ENCODE measurements at places on chromosomes 6 and 20.
A peak's percentile ranks its signal among the peaks of the same experiment; 100 is the strongest.

GRCh38 chr6:10141746-10142443, 273.0 kb downstream of the TFAP2A start:
- no peak for DNase-seq

GRCh38 chr6:11606332-11606731, 68.8 kb downstream of the TMEM170B start:
- DNase-seq = no peak

GRCh38 chr6:150667977-150668716, 68.5 kb downstream of the PLEKHG1 start:
- no peak for DNase-seq

DNA sequence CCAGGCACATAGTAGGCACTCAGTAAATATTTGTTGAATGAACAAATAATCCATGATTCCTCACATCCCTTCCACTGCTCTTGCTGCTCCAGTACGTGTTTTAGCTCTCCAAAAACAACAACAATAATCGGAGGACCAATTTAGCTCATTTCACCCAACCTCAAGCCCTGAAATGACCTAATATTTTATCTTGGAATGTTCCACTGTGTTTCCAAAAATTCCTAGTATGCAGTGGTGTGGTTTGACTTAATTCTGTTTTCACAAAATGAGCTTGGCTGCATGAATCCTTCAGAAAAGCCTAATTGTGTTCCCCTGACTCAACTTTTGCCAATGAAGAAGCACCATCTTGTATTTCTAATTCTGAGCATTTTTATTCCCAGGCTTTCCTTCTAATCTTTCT, 168.0 kb upstream of the PHACTR1 start:
- no peak for DNase-seq

DNA sequence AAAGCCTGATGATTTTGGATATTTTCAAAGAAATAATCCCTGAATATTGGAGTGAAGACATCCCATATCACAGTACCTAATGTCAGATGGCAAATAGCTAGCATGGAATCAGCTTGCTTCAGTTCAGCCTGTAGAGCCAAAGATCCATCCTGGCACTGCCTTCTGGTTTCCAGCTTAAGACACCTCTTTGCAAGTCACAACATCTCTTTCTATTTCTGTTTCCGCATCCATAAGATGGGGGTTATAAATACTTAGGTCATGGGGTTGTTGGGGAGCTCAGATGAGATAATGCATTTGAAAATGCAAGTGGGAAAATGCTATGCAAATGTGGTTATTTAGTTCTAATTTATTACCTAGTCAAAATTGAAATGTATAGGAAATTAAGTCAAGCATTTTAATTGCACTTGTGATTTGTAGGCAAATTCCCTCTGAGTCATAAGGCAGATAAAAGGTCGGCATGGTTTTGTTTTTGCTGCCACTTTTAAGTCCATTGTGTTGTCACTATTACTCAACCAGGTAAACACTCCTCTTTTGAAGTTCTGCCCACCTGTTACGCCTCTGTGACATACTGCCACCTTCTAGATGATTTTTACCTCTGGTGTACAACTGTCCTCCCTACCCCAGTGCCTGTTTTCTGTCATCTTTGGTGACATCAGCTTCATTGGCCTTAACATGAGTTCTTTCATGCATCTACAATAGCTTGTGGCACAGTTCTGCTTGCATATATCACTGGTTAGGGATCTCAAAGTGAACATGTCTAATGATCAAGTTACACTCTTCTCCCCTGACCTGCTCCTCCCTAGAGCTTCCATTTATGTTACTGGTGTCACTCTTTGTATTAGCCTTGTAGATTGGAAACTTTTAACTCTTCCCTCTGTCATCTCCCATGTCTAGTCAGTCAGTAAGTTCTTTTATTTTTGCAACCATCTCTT, 96.6 kb downstream of the CDKAL1 start:
- no peak for DNase-seq

DNA sequence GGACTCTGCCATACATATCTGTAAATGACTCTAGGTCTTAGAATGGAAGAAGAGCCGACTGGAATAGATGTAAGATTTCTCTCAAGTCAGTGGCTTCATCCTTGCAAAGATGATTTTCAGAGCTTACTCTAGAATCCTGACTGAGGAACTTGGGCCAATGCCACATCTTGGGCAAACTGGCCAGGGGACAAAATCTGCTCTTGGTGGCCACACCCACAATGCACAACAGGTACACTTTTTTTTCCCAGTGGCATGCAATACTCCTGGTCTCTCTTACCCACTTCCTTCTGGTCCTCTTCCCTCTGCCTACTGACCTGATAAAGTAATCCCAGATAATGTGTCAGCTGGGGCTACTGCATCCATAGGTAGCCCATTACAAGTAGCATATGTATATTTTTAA, 13.4 kb downstream of the CLIC5 start:
- DNase-seq = no peak

DNA sequence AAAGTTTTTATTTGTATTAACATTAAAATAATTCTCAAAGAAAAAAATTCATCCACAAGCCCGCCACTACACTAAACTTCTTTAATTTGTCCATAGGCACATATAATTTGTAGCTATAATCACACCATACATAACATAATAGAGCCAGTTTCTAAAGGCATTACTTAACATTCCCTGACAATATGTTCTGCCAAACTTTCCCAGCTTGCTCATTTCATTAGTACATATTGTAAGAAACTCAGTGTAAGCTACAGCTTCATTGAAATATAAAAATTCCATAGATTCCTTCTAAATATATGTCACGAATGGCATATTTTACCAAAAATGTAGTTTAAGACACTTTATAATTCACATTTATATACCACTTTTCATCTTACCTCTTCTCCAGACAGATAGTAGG, 59.3 kb downstream of the MAN1A1 start:
- DNase-seq = no peak

DNA sequence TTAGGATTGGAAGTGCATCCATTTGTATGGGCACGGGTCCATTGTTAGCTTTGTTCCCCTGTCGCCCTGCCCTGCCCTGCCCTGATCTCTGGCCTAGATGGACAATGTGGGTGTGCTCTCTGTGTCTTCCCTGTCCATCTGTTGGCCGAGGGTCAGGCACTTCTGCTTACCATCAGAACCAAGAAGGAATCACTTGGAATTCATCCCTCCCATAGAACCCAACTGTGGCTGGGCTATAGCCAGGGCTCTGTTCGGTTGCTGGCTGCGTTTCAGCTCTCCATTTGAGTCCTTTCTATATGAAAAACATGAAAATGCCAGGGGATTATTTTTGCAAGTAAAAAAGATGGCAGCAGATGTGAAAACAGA, 26.6 kb upstream of the TULP4 start:
- no peak for DNase-seq

GRCh38 chr20:60008130-60008808, 50.0 kb downstream of the CDH26 start:
- DNase-seq = no peak

GRCh38 chr6:36678488-36679042, at the start of gene CDKN1A:
Gene CDKN1A, plus strand, starts transcription at chr6:36678714. Its CDS starts 5,388 bp downstream, at chr6:36684102.
- DNase-seq = peak; percentile 87

DNA sequence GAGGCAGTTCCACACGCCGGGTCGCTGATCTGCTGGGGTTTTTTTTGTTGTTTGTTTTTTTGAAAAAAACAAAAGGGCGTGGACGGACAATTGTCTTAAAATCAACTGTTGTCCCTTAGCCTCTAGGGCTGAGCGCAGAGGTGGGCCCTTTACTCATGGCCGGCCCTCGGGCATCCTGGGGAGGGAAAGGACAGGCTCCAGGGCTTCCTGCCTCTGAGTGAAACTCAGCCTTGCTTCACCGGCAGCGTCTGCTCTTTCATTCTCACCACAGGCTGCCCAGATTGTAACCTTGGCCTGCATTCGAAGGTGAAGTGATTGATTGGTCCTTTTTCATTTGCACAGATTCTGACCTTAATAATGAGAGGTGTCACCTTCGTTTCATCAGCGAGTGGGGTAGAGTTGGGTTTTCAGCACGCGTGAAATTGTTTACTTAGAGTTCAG, 797 bp downstream of the SMIM13 start:
- no peak for DNase-seq

GRCh38 chr6:89997456-89998445, 103.5 kb downstream of the GJA10 start:
- DNase-seq = no peak

DNA sequence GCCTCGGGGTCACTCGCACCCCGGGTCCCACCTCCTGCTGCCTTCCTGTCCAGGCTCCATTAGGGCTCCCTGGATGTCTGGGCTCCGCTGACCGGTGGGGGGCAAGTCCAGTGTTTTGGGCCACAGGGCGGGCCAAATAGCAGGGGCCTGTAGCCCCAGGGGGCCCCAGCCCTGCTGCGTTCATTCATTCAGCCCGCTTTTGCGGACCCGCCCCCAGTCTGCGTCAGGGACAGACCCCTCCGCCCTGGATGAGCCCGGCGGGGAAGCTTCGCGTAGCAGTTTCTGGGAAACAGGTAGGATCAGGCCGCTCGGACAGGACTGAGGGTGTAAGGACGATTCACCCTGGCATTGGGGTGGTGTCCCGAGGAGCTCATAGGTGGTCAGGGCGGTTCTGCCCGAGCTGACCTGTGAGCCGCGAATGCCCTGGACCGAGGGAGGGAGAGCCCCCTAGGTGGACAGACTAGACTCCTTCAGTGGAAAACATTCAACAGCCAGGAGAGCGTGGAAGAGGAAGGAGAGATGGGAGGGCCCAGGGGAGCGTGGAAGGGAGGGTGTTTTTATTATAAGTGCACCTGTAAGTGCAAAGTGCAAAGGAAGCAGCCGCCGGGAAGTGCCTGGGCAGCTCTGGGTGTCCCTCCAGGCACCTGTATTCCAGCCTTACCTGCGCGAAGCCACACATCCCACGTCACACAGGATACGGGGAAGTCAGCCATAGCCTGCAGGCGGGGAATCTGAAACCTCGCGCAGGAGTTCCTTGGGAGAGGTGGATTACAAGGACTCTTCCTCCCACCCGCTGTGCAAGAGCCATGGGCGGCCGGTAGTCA, 662 bp downstream of the ENTPD6 start:
- no peak for DNase-seq

DNA sequence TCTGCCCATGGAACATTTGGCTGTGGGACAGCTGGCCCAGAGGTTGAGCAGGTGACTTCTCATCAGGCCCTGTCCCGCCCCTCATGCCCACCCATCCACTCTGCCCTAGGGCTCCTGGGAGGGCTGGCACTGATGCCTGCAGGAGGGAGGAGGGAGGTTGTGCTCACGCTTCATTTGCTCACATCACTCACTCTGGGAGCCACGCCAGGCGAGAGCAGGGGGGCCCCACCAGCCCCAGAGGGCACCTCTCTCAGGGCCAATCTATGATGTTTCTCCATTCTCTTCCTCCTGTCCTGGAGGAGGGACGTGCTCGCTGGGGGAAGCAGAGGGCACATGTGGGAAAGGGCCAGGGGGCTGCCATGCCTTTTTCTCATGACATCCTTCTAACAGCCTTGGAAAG, 10.9 kb upstream of the GLP1R start:
- no peak for DNase-seq

- no peak for DNase-seq
These were observed 55.3 kb upstream of the CEP85L start for GRCh38 chr6:118706702-118707101.

DNA sequence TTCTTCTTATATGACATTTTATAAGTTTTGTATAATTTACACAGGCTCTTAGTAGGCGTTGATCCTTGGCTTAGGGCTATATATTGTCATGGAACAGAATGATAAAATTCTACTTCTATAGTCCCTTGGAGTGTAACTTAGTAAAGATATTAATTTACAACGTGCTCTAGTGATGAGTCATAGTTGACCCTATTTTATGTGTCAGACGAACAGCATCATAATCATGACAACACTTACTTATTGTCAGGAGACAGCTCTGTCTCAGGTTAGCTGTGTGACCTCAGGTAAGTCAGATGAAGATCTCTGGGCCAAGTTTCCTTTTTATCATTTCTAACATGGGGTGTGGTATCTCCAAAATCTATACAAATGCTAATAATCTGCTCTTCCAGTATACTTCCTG, 473.5 kb downstream of the UTRN start:
- DNase-seq = no peak

DNA sequence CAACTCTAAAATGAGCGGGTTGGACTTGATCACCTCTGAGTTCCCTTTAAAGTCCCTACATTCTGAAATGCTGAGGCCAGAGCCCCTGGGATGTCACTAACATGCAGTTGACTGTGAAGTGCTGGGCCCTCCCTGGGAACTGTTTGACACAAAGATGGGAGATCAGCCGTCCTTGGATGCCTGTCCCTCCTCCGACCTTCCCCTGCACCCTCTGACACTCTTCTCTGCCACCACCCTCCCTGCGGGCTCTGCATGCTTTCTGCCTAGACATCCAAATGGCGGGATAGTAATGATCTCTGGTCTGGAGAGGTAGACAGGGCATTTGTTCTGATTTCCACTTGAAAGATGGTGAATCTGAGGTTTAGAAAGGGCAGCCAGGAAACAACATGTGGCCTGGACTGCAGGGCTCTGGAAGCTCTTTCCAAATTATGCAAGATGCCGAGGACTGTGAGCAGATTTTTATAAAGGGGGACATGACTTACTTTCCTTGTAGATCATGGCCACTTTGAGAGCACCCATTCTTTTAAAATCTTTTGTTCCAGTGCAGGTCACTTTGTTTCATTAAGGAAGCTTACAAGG, 113.2 kb downstream of the ZDHHC14 start:
- peak; percentile 19 for DNase-seq

- DNase-seq = no peak
These were observed 16.2 kb upstream of the RNF39 start for GRCh38 chr6:30091577-30092381.

DNA sequence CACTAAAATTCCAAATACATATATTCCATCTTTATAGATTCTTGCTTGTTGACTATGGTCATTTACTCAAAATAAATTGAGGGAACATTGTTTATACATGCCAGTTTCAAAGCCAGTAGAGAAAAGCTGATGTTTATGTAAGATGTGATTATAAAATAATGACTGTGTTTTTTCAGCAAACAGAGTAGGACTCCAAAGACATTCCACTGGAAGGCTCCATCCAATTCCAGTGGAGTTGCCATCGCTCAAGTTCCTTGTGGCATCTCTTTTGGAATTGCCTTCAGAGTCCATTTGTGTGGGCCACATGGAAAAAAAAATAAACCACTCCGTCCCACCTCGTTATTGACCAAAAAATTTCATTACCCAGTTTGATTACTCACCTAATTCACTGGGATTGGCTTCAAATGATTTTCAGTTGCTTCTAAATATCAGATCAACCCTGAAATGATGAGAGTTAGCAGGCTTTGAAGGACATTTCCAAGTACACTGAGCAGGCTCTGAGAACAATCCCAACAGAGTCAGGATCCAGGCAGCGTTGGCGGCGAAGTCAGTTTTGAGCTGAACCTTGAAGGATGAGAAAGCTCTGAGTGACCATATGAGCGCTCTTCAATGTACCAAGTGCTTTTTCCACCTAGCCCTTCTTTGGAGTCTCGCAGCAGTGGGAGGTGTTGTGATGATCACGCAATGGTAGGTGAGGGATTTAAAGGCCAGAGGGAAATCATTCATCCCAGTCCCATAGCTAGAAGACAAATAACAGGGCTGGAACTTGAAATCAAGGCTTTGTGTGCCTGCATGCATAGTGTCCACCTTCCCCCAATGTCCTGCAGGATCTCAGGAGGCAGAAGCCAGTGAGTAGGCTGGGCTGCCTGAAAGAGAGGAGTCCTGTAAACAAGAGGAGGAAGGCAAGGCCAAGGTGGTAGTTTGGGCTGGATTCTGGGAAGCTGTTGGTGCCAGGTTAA, 281.7 kb downstream of the CDC5L start:
- peak; percentile 4 for DNase-seq
